ENCODE measurements at places on chromosomes 5 and 9.

DNA sequence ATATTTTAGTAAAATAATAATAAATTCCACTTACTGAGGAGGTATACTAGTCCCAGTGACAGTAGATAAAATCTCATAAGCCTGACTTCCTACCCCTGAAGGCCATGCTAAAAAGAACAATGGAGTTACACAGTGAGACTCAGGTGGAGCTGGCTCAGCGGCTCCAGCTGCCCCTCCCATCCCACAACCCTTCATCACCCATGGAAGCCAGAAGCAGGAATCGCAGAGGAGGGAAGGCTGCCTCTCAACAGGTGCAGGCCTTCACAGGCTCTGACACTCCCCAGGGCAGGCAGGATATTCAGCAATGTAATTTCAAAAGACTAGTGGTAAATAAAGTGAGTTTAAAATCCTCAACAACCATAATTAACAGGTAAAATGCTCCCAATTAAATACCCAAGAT lies 67.5 kb downstream of the FANCC start:
- no peak for DNase-seq

- DNase-seq: no peak
These were observed 751 bp downstream of the DNAI1 start for GRCh38 chr9:34459356-34459755.

- no peak for DNase-seq
These were observed 114.5 kb upstream of the GPR151 start for GRCh38 chr5:146630472-146630871.

DNA sequence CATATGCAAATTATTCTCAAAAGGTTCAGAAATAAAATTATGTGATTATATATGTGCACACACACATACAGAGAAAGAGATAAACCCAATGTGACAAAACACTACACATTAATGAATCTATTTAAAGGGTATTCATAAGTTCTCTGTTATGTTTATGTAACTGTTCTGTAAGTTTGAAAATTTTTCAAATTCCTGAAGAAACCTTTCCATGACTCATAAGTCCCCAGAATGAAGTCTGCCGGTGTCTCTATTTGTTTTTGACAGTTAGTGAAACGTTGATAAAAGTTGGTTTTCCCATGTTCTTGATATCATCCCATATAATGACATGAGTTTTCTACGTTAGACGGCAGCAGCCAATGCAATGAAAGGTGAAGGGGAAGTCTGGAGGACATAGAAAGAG lies 199.5 kb upstream of the PUM3 start:
- DNase-seq: no peak

DNA sequence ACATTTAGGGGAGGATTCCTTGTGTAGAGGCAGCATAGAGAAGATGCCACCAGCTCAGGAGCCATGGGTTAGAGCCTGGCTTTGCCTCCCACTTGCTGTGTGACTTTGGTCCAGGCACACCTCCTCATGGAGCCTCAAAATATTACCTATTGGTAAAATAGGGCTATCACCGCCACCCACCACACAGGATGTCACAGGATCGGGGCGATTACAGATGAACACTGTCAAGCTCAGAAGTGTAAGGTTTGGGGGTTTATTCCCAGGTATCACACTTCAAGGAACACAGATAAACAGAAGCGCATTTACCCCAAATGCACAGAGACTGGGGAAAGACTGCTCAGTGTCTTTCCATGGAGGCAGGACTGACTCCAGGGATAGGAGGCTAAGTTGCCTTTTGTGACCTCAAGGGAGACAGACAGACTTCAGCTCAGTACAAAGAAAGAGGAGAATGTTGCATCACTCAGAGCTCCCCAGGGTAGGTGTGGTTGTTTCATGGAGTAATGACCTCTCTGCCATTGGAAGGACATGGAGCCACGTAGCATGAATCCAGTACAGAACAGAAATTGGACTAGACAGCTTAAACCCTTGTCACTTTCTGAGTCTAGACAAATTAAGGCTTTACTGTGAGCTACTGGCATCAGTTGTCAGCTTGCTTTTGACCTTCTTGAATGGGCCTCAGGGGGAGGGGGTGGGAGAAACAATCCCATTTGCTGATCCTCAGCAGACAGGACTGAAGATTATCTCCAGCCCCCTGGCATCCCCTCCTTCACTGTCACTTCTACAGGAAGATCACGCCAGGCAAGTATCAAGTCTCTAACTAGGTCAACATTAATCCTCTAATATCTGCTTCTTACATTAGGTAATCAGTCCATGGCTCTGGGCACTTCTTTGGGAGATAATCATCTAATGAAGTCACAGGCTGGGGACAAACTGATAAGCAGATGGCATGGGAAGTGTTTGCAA lies 6.5 kb downstream of the TRAF1 start:
- no peak for DNase-seq

GRCh38 chr5:71684309-71684708 lies 34.8 kb upstream of the CARTPT start:
- no peak for DNase-seq

- no peak for DNase-seq
These were observed 79.7 kb upstream of the SMIM23 start for GRCh38 chr5:171705830-171706468.

DNA sequence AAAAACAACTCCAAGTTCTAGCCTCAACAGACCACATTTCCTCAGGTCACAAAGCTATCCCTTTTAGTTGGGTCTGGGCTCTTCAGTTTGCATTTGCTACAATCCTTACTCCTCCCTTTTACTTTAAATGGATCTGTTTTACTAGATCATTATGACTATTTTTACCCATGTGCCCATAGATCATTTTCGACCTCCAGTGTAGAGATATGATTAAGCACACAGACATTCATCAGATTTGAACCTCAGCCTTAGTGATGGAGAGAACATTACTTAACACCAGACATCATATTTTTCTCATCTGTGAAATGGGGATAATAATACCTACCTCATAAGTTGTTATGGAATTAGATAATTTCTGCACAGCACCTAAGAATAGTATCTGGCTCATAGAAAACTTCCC lies 141.9 kb downstream of the NPR3 start:
- DNase-seq: no peak

DNA sequence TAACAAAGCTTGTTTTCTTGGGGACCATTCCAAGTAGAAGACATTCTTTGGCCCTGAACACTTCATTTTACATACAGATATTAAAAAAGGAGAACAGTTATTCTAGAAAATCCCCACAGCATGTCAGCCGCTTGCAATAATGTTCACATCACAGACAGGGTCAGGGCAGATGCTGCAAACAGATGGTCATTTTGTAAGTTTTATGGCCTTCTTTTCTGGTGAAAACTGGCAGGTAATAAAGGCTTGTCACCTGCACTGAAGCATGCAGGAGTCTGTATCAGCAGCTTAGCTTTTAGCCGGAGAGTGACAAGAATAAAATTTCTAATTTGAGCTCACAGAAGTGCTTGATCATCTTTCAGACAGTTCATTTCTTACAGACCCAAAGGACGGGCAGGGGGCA lies 220.9 kb upstream of the DAP start:
- no peak for DNase-seq

GRCh38 chr5:15417156-15417555 lies 82.8 kb upstream of the FBXL7 start:
- no peak for DNase-seq

DNA sequence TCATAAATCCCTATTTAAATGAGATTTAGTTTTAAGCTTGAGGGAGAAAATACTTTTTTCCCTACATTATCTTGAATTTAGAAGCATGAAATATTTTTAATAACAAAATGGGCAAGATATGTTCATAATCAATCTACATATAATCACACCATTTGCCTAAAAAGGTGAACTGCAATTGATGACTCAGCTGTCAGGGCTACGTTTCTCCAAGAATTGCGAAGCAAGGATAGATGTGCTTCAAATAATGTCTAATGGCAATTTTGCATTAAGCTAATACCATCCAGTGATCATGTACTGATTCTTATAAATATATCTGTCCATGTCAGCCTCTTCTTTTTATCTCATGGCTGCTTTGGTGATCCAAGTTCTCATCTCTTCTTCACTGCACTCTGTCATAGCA lies 404.4 kb downstream of the MAN2A1 start:
- no peak for DNase-seq

GRCh38 chr5:32202394-32202793 lies 28.3 kb upstream of the GOLPH3 start:
- DNase-seq: no peak

Data from anterior cingulate cortex (tissue), 58 donors.